NCI-H187 treated with DMSO at 0.1 percent for 48 hours (cell line): ENCODE measurements at places on chromosomes 1 and 21.

DNA sequence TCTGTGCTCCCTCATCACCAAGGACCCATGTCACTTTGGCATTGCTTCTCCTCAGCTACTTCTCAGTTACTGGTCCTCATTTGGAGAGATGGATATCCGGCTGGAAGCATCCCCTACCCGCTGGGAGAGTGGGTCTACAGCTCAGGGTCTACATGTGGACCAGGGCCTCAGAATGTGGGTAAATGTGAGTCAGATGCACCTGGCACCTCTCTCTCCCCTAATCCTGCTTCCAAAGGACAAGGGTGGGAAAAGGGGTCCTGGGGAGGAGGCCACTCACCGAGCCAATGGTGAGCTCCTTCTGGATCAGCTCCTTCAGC, 908 bp downstream of the S100A6 start:
- no peak for DNase-seq

DNA sequence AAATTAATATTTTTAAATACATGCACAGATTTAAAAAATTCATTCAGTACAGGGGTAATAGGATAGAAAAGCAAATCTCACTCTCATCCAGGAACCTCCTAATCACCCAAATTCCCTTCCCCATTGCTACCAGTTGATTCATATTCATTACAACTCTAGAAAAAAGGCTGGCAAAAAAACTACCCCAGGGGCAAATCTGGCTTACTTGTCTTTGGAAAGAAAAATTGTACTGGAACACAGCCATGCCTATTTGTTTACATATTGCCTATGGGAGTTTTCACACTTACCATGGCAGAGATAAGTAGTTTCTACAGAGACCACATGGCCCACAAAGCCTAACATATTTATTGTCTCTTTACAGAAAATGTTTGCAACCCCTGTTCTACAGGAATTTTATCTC, 8.9 kb upstream of the RBM34 start:
- DNase-seq: no peak

DNA sequence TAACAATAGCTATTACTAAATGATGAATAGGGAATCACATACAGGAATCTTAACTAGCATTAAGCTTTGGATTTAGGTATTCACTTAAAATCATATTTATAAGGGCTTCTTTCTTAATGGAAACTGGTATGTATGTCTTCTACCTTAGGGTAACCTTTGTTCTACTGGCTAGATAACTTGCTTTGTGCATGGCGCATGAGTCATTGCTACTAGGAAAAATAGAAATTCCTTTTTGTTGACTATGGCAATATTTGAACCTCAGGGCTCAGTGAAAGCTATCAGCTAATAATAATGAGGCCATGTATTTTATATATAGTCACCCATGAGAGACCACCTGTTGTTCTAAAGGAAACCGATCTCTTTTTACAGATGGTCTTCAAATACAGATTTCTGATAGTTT, 72.5 kb downstream of the RPS6KC1 start:
- no peak for DNase-seq

DNA sequence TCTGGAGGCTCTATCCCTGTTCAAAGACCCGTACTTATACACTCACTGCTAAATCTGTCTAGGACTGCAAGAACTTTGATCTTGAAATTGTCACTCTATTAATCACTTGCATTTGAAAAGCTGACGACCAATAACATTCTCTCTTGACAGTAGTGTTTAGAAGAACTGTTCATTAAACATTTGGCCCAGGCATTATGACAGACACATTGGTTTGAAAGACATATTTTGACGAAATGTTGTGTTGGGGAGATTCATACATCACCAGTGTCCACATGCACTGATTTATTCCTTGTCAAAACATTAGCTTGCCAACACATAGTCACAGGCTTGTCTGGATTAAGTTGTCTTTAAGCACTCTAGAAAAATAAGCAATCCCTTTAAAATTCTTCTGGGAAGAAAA, 951.3 kb downstream of the ADGRL2 start:
- DNase-seq: no peak

DNA sequence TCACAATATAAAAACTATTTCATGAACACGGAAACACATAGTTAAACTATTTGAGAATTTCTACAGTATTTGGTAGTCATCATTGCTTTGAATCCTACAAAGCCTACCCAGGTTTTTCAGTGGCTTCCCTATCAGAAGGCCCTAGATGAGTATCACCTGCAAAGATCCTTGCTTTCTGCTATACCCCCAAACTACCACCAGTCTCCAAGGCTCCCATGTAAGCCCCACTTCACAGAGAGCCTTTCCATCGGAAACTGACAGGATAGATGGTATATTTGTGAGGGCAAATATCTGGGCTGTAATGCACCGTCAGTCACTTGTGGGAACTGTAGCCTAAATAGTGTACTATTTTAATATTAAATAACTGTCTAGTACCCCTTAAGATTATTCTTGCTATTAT, 674.3 kb downstream of the BRINP3 start:
- no peak for DNase-seq
